ENCODE measurements at places on chromosomes 12 and 14.

DNA sequence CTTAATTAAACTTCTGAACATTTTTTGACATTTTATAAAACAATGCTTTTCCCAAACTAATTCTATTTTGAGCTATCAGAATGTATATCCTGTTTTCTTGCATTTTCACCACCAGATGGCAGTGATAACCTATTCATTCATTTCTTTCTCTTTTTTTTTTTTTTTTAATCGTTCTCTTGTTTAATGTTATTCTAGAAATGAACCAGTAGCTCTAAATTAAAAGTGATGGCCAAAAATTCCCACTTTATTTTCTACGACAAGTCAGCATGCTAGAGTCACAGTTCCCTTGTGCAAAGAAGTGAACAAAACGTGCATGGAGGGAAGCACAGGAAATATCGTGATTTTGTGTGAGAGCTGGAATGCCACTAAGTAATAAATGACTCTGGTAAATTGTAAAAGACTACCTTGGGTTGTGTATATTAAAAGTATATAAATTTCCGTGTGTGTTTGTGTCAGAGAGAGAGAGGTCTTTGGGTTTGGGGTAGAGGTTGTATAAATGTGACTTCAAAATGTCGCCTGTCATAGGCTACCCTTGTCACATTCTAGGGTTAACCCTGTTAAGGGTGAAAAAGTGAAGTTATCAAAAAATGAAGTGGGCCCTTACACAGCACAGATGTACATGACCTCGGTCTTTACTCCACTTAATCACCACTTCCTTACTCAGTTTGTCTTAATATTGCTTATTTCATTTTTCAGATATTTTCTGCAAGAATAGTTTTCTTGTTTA, 40.4 kb upstream of the LDHB start:
- peak; percentile 75 for DNase-seq

DNA sequence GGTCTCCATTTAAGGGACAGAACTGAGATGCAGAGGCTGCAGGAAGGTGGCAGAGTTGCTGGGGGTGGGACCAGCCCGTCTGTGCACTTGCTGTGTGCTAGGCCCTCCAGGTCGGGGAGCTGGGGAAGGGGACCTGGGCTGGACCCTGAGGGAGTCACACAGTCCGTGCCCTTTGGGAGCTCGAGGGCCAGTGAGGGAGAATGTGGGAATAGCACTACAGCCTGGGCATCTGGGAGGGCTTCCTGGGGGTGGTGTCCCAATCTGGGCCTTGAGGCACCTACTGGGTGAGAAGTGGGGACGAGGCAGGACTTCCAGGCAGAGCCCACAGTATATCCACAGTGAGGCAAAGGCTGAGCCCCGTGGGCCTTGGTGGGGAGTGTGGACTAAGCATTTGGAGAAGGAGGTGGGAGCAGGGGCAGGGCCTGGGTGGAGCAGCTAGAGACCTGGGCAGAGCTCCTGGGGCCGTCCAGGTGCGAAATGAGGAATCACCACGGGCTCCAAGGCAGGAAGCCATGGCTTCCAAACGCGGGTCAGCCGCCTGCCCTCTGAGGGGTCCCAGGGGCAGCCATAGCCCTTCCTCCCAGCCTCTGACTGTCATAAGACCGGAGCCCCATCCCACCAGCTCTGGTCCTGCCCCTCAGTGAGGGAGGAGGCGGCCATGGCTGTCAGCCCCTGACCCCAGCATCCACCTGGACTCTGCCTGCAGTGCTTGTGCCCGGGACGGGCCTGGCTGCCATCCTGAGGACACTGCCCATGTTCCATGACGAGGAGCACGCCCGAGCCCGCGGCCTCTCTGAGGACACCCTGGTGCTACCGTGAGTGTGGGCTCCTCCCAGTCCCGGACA, 6.6 kb downstream of the ASPG start:
- DNase-seq, result no peak

- no peak for DNase-seq
These were observed 35.1 kb upstream of the BATF start for GRCh38 chr14:75487155-75487671.

DNA sequence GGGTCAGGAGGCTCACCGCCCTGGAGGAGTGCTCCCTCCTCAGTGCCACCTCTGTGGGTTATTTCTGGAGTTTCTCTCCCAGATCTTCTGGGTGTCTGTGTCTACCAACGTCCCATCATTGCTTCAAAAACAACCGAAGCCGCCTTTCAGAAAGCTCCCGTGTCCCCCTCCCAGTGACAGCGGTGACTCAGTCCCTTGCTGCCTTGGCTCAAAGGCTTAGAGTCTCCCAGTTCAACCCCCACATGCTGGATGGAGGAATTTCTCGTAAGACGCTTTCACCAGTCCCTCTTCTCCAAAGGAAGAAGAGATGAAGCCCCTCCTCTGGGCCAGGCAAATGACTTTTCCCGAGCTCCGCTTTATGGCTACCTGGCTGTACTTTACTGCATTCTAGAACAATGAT, 146.6 kb downstream of the RBM19 start:
- no peak for DNase-seq

DNA sequence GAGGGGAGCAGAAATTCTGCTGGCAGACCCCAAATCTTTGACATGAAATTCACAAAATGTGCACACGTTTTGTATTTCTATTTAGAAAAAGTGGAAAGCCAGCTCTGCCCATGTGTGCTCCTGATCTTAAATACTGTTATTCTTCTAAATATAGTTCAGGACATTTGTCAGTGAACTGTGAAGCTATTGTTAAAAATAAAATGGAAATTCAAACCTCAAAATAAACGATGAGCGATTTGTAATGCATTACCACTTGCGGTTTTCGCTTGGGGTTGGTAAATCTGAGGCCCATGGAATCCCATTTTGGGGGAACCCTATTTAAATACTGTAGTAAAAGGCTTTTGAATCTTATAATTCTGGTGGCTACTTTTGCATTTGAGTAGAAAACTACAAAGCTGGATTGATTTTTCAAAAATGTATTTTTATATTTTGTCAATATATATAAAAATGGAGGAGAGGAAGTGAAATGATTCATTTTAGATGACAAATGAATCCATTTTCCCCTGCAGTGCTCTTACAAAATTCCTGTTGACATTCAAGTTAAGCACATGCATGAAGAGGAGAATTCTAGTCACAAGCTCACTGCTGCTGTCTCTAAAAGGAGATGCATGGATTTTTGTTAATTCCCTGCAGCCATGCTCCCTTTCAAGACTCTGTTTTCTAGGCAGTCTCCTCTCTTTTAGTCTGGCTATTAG, 47.1 kb downstream of the FLRT2 start:
- no peak for DNase-seq

- no peak for DNase-seq
These were observed 41.6 kb downstream of the RNF34 start for GRCh38 chr12:121441555-121441954.
